ENCODE measurements at places on chromosomes 4 and X. TPM values are rescaled to one million over a fixed set of nuclear protein-coding genes. Genes with fewer than 3 reads are reported as not detected.
A peak's percentile ranks its signal among the peaks of the same experiment; 100 is the strongest.

DNA sequence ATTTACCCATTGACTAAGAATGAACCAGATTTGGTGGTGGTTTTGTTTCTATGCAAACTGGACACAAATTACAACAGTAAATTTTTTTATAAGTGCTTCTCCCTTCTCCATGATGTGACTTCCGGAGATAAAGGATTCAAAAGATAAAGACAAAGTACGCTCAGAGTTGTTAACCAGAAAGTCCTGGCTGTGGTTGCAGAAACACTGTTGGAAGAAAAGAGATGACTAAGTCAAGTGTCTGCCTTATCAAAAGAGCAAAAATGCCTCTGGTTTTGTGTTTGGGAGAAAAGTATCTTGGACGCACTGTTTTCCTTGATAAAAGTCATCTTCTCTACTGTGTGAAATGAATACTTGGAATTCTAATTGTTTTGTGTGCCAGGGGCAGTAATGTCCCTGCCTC is 213.4 kb downstream of the GC start:
- H3K27me3 ChIP-seq = no peaks in the 10 kb centered on the region
- DNase-seq = no peak
- H3K27ac ChIP-seq = no peak overlapping the region
- H3K4me3 ChIP-seq = no peak overlapping the region
- H3K36me3 ChIP-seq = no peaks in the 10 kb centered on the region

DNA sequence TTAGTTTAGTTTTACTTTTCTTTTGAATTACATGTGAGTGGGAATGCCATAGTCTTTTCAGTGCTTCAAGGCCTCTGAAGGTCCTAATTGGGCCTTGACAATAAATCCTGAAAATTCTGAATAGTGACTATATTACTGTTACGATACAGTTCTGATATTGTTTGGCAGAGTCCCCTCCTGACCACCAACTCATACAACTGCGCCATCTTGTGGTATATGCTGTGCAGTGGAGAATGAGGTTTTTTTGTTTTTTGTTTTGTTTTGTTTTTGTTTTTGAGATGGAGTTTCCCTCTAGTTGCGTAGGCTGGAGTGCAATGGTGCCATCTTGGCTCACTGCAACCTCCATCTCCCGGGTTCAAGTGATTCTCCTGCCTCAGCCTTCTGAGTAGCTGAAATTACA is 56.6 kb upstream of the CHRDL1 start:
- H3K27ac ChIP-seq = no peak overlapping the region
- no peaks in the 10 kb centered on the region for H3K36me3 ChIP-seq
- H3K4me3 ChIP-seq = no peak overlapping the region
- H3K27me3 ChIP-seq = no peaks in the 10 kb centered on the region
- no peaks in the 10 kb centered on the region for H3K4me1 ChIP-seq

- H3K4me1 ChIP-seq = no peaks in the 10 kb centered on the region
- H3K4me3 ChIP-seq = no peak overlapping the region
- no peak for DNase-seq
- H3K36me3 ChIP-seq = no peaks in the 10 kb centered on the region
Observed at GRCh38 chrX:133306316-133306715, 88.2 kb upstream of the TFDP3 start.

TCEAL6 gene
- total RNA-seq = not detected

MAML3 gene
- total RNA-seq = 3.4 TPM

RBMX2 gene
- total RNA-seq = 20.2 TPM

DNA sequence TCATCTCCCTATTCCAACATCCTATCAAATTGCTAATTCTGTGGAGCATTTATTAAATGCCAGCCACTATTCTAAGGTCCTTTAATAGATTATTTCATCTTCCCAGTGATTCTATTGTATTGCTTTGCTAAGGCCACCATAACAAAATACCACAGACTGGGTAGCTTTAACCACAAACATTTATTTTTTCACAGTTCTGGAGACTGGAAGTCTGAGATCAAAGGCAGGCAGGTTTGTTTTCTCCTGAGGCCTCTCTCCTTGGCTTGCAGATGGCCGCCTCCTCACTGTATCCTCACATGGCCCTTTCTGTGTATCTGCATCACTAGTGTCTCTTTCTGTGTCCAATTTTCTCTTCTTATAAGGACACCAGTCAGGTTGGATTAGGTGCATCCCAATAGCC is 64.5 kb downstream of the CPE start:
- H3K27ac ChIP-seq = no peak overlapping the region
- H3K36me3 ChIP-seq = no peaks in the 10 kb centered on the region
- no peak overlapping the region for H3K4me3 ChIP-seq
- H3K27me3 ChIP-seq = no peaks in the 10 kb centered on the region
- DNase-seq = no peak

- DNase-seq = no peak
- no peaks in the 10 kb centered on the region for H3K4me1 ChIP-seq
- H3K27ac ChIP-seq = no peak overlapping the region
- H3K27me3 ChIP-seq = no peaks in the 10 kb centered on the region
- no peak overlapping the region for H3K4me3 ChIP-seq
Observed at GRCh38 chr4:112938461-112939058, 110.9 kb upstream of the ANK2 start.

TRPC5OS gene
- not detected for total RNA-seq

ZNF630 gene
- total RNA-seq = 3.1 TPM

- no peaks in the 10 kb centered on the region for H3K4me1 ChIP-seq
- no peak overlapping the region for H3K4me3 ChIP-seq
- no peaks in the 10 kb centered on the region for H3K27me3 ChIP-seq
- DNase-seq = no peak
- no peak overlapping the region for H3K27ac ChIP-seq
Observed at GRCh38 chr4:182758273-182758672, 158.9 kb downstream of the DCTD start.

DNA sequence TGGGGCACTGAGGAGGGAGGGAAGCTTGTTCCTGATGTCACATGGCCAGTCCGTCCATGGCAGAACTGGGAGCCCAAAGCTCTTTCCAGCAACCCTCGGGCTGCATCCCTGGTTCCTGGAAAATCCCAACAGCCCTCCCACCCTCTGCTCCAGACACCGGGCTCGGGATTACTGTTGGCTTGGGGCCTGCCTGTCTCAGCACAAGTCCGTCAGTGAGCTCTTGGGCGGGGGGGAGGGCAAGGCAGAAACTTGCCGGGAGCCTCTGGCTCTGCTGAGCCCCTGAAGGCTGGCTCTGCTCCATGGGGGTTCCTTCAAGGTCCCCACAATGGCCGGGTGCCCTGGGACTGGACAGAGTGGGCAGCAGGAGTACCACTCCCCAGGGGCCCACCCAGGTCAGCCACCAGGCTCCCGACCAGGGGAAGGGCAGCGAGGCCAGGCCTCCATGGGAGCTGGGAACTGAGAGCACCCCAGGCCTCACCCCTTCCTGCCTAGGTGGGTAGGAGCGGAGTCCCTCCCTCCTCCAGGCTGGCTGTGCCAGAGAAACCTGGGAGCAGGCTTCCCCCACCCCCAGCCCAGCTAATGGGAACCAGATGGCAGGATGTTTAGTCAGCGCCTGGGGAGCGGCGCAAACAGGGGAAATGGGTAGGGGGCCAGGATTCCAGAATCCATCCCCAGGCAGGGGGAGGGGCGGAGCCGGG is 6.4 kb upstream of the HAUS7 start:
- no peak overlapping the region for H3K4me3 ChIP-seq
- no peak for DNase-seq
- H3K36me3 ChIP-seq = no peaks in the 10 kb centered on the region
- peaks cover 3% of the 10 kb centered on the region for H3K27me3 ChIP-seq

DNA sequence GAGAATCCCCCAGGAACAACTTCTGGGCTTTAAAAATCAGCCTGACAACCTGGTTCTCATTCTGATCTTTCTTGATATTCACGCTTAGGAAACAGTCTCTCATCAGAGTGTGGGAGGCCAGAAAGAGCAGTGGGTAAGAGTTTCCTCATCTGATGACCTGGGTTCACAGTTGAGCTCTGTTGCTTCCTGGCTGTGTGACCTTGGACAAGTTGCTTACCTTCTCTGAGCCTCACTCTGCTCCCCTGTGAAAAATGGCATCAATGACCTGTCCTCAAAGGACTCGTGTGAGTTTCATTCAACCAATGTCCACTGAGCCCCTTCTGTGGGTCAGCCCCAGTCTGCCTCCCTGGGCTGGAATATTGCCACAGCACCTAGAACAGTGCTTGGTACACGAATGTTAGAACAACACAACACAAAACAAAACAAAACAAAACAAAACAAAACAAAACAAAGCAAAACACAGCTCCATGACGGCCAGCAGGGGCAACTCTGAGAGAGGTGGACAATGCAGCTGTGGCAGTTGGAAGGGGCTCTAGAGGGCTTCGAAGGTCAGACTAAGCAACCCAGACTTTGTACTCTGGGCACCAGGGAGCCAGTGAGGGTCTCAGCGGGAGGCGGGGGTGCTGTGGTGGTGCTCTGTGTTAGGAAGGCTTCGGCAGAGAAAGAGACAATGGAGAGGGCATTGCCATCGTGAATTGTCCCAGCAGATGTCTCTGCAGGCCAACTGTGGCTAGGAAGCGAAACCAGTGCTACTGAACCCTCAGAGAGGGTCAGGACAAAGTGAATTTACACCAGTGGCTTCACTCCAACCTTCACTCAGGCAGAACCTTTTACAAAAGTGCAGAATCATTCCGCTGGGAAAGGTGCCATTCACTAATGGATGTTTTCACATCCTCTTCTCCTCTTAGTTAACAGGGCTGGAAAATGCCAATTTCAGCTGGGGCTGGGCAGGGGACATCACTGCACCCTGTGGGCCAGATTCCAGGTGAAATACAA is 14.3 kb upstream of the C4orf50 start:
- H3K36me3 ChIP-seq = no peaks in the 10 kb centered on the region
- H3K4me3 ChIP-seq = no peak overlapping the region
- no peaks in the 10 kb centered on the region for H3K27me3 ChIP-seq
- no peak overlapping the region for H3K27ac ChIP-seq

DNA sequence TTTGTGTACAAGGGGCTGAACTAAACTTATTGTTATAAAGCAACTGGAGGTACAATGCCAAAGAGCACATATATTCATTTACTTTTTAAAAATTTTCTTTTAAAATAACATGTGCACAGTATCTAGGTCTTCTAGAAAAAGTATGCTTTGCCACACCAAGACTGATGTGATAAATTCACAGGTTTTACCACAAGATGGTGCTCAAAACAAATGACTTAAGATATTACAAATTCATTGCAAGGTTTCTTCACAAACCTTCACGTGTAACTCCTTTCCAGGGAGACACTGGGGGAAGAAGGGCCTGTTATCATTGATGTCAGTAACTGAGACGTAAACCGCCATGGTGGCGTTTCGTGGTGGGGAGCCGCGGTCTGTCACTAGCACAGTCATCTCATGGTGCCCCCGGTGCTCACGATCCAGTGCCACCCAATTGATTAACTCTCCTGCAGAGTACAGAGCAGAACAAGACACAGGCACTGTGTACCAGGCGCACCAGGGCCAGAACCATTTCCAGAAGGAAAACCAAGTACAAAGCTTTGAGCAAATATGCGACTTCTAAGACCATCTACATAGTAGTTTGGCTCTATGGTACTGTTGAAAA is 162.2 kb downstream of the DCHS2 start:
- DNase-seq = no peak
- no peak overlapping the region for H3K4me3 ChIP-seq
- no peak overlapping the region for H3K27ac ChIP-seq
- H3K4me1 ChIP-seq = peaks cover 6% of the 10 kb centered on the region

HAND2 gene
- total RNA-seq = not detected

- DNase-seq = no peak
- no peaks in the 10 kb centered on the region for H3K4me1 ChIP-seq
- peaks cover 11% of the 10 kb centered on the region for H3K27me3 ChIP-seq
- H3K27ac ChIP-seq = no peak overlapping the region
Observed at GRCh38 chr4:99655308-99656081, 2.1 kb downstream of the C4orf54 start.

GPR34 gene
- not detected for total RNA-seq

GRCh38 chr4:48570646-48571220 is 80.7 kb downstream of the ZAR1 start:
- no peak overlapping the region for H3K4me3 ChIP-seq
- no peak overlapping the region for H3K27ac ChIP-seq
- no peaks in the 10 kb centered on the region for H3K4me1 ChIP-seq
- no peaks in the 10 kb centered on the region for H3K27me3 ChIP-seq

SSX3 gene
- not detected for total RNA-seq

- DNase-seq = no peak
- no peak overlapping the region for H3K27ac ChIP-seq
- H3K27me3 ChIP-seq = no peaks in the 10 kb centered on the region
- no peaks in the 10 kb centered on the region for H3K36me3 ChIP-seq
- no peaks in the 10 kb centered on the region for H3K4me1 ChIP-seq
- no peak overlapping the region for H3K4me3 ChIP-seq
Observed at GRCh38 chr4:136337216-136337615, 1195.1 kb downstream of the PCDH18 start.

GRCh38 chrX:3807906-3808305 is 94.5 kb upstream of the PRKX start:
- no peaks in the 10 kb centered on the region for H3K36me3 ChIP-seq
- no peak for DNase-seq
- H3K27me3 ChIP-seq = peaks cover 4% of the 10 kb centered on the region
- H3K4me1 ChIP-seq = peaks cover 5% of the 10 kb centered on the region

DNA sequence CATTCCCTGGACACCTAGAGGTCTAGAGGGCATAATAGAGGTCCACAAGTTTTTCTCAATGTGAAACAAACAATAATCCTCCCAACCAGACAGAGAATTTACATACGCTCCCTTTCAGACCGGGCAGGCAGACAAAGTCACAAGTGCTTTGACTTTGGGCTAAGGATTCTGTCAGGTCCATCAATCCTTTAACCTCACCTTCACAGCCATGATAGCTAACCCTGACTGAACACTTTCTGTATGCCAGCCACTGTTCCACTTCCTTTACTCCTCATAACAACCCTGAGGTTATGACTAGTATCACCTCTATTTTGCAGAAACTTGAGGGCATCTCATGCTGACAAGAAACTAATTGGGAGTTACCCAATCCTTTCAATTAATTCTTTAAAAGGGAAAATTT is 118.8 kb upstream of the AFF2 start:
- H3K4me3 ChIP-seq = no peak overlapping the region
- H3K36me3 ChIP-seq = no peaks in the 10 kb centered on the region
- DNase-seq = no peak
- peak overlapping the region; percentile 91 for H3K27ac ChIP-seq
- peaks cover 7% of the 10 kb centered on the region for H3K4me1 ChIP-seq

DNA sequence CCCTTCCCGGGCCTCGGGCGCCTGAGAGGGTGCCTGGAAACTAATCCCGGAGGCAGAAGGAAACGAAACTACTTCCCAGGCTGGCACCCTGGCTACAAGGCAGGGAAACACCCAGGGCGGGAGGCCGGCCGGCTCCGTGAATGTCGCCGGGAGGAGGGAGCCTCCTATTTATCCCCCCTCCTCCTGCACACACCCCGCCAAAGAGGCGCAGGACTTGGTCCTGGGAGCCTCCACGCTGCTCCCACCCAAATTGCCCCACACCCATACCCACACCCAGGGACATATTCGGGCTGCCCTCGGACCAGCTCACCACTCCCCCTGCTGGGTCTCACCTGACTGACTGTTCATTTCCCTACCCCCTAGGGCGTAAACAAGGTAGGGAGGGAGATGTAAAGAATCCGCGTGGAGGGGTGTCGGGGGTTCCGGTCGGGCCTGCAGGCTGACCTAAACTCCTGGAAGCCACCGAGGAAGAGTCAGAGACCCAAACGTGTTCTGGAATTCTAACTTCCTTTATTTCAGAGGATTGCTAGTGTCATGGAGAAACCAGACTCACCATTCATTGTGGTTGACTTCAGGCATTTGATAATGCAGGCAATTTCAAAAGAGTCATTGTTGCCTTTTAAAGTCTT is at the start of gene BTC:
TSS of gene BTC (minus strand) at position 142 of the 629 bp plus-strand sequence. CDS start 198 bp downstream, outside the sequence.
- H3K4me1 ChIP-seq = no peaks in the 10 kb centered on the region
- H3K27me3 ChIP-seq = peaks cover 18% of the 10 kb centered on the region
- DNase-seq = no peak

PAGE4 gene
- total RNA-seq = not detected

- H3K27ac ChIP-seq = no peak overlapping the region
- no peaks in the 10 kb centered on the region for H3K36me3 ChIP-seq
- DNase-seq = no peak
- H3K4me1 ChIP-seq = peaks cover 6% of the 10 kb centered on the region
- H3K4me3 ChIP-seq = no peak overlapping the region
Observed at GRCh38 chrX:48787505-48788443, 1.4 kb downstream of the GATA1 start.

All from T-cell (primary cell).